ENCODE measurements at places on chromosomes 12 and 14. TPM values are rescaled to one million over a fixed set of nuclear protein-coding genes. Genes with fewer than 3 reads are reported as not detected.

BEST3 gene
- total RNA-seq = not detected

SLC38A4 gene
- 0.33 TPM for total RNA-seq

DNA sequence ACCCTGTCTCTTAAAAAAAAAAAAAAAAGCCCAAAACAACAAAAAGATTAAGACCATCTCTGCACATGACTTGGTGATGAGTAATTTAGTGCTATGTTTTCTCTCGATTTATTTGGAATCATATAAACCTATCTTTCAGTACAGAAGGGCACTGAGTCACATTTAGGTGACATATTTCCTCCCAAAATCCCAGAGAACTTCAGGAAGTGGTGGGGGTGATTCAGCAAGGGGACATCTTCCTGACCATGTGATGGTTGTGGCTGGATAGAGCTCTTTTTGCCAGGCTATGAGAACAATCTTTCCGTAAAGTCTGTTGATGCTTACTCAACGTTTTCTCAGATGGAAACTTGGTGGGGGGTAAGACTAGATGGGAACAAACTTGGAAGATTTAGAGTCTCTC lies 50.0 kb downstream of the PPFIBP1 start:
- H3K4me3 ChIP-seq = no peak overlapping the region
- H3K4me1 ChIP-seq = no peaks in the 10 kb centered on the region
- no peaks in the 10 kb centered on the region for H3K36me3 ChIP-seq
- no peaks in the 10 kb centered on the region for H3K27me3 ChIP-seq
- no peak overlapping the region for H3K27ac ChIP-seq
- DNase-seq = no peak

GRCh38 chr14:92619671-92620456 lies 106.3 kb downstream of the RIN3 start:
- no peaks in the 10 kb centered on the region for H3K36me3 ChIP-seq
- H3K4me3 ChIP-seq = no peak overlapping the region
- no peaks in the 10 kb centered on the region for H3K27me3 ChIP-seq
- H3K4me1 ChIP-seq = no peaks in the 10 kb centered on the region
- H3K27ac ChIP-seq = peak overlapping the region; percentile 65

TC2N gene
- 166 TPM for total RNA-seq

DNA sequence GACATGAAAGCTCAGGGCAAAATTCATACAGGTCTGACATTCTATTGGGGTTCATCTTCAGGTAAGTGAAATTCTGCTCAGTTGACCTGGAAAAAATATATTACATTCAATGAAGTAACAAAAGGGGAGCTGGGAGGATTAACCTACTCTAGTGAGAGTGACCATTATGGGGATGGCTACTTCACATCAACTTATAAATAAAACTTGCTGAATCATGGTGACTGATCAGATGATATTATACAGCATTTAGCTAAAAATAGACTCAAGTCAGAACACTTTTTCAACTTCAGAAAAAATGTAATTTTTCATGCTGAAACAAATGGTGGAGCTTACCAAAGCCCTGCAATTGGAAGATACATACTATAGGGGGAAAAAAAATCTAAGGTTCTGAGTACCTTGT lies 800.2 kb downstream of the FSCB start:
- H3K4me3 ChIP-seq = no peak overlapping the region
- H3K4me1 ChIP-seq = no peaks in the 10 kb centered on the region
- H3K36me3 ChIP-seq = no peaks in the 10 kb centered on the region
- no peak for DNase-seq

SPX gene
- total RNA-seq = 84.3 TPM

TOMM20L gene
- not detected for total RNA-seq

DIP2B gene
- 26.6 TPM for total RNA-seq

GRCh38 chr12:103517161-103517560 lies 21.4 kb upstream of the C12orf42 start:
- no peak for DNase-seq
- no peak overlapping the region for H3K27ac ChIP-seq
- H3K27me3 ChIP-seq = no peaks in the 10 kb centered on the region
- no peaks in the 10 kb centered on the region for H3K36me3 ChIP-seq

- H3K27me3 ChIP-seq = no peaks in the 10 kb centered on the region
- no peak overlapping the region for H3K27ac ChIP-seq
- no peak overlapping the region for H3K4me3 ChIP-seq
Measured at GRCh38 chr12:2032506-2032905, 20.3 kb upstream of the CACNA1C start.

CFAP54 gene
- 0.48 TPM for total RNA-seq

DNA sequence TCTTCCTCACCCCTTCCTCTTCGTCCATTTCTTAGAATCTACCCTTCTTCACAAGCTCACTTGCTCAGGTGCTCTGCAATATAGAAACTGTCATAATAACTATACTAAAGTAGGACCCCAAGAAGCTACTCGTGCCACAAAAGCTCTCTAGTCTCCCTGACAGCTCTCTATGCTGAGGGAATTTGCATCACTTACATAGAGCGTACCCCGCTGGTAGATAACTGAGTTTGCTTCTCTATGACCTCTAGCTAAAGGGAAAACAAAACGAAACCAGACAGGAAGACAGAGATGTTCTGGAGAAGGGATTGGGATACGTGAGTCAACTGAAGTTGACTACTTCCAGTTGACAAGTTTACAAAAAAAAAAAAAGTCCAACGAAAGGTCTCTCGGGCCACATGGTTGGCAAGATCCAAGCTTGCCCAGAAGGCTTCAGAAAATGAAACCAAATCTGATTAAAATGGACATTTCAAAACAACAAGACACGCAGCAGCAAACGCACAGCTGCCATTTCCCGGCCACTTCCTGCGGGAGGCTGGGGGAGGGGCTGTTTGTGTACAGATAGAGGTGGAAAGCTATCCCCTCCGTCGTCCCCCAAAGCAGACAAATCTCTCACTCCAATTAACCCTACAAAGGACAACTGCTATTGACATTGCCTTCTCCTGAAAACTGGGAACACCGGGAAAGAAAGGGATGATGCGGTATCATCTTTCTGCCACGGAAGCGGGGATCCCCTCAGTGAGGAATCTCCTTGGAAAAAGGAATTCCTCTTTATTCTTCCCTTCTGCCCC lies 1.3 kb downstream of the BAZ2A start:
- DNase-seq = no peak
- H3K4me3 ChIP-seq = peak overlapping the region; percentile 100
- H3K36me3 ChIP-seq = no peaks in the 10 kb centered on the region
- H3K27ac ChIP-seq = peak overlapping the region; percentile 97
- no peaks in the 10 kb centered on the region for H3K27me3 ChIP-seq

KIF5A gene
- total RNA-seq = 1.2 TPM

- no peaks in the 10 kb centered on the region for H3K4me1 ChIP-seq
- no peak overlapping the region for H3K4me3 ChIP-seq
- no peak overlapping the region for H3K27ac ChIP-seq
- H3K27me3 ChIP-seq = no peaks in the 10 kb centered on the region
- no peaks in the 10 kb centered on the region for H3K36me3 ChIP-seq
Measured at GRCh38 chr12:1728824-1729223, 38.0 kb downstream of the ADIPOR2 start.

DNA sequence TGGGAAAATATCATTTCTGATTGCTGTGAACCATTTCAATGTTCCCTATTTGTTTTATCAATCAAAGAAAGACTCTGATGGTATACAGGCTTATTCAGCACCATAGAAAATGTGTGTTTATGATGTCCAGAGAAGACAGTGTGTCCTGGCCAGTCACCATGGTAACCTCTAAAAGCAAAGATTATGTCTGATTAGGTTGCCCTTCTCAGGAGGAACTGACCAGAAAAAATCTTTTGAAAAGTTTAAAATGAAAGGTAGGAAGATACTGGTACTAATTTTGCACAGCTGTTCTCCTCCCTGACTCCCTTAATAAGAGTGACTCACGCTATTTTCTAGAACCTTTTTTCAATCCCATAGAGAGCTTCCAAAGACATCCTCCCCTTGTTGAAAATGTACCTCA lies 391.8 kb upstream of the DCN start:
- H3K4me1 ChIP-seq = no peaks in the 10 kb centered on the region
- no peaks in the 10 kb centered on the region for H3K36me3 ChIP-seq
- H3K27ac ChIP-seq = peak overlapping the region; percentile 8
- H3K4me3 ChIP-seq = peak overlapping the region; percentile 28
- DNase-seq = no peak

DNA sequence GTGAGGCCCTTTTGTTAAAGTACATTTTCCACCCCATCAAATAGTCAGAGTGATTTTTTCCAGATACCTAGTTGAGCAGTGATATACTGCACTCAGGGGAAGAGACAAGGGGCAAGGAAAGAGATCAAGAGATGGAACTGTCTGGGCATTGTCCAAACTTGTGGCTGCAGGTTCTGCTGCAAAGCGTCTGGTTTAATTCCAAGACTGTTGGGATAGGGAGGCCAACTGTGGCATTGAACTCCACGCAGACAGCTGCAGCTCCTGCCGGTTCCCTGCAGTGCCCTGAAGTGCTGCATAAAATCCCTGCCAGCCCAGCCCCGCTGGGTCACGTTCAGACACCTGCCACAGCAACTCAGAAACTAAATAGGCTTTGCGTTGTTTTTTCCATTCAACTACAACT lies 30.5 kb downstream of the RPH3A start:
- DNase-seq = no peak
- H3K27me3 ChIP-seq = no peaks in the 10 kb centered on the region
- H3K36me3 ChIP-seq = no peaks in the 10 kb centered on the region
- no peak overlapping the region for H3K27ac ChIP-seq

GRCh38 chr14:51849097-51849496 lies 11.3 kb upstream of the GNG2 start:
- H3K4me1 ChIP-seq = no peaks in the 10 kb centered on the region
- no peak overlapping the region for H3K4me3 ChIP-seq
- no peak for DNase-seq
- no peak overlapping the region for H3K27ac ChIP-seq
- H3K36me3 ChIP-seq = no peaks in the 10 kb centered on the region
- no peaks in the 10 kb centered on the region for H3K27me3 ChIP-seq

DNA sequence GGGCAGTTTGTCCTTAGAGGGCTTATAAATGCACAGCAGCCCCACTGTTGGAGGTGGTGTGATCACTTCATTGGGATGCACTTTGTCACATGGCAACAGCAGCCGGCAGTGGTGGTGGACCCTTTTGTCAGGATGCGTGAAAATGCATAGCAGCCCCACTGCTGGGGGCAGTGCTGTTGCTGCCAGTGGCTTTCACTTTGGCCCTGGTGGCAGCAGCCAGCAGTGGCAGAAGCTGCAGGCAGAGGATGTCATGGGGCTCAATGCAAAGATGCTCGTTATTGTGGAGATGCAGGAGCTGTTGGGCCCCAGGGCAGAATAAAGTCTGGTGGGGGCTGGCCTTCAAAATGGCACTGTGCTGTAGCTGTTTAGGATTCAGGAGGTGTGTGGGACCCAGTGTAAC lies 173.0 kb upstream of the DAAM1 start:
- DNase-seq = no peak
- H3K4me1 ChIP-seq = no peaks in the 10 kb centered on the region
- H3K27me3 ChIP-seq = no peaks in the 10 kb centered on the region
- no peak overlapping the region for H3K4me3 ChIP-seq
- no peak overlapping the region for H3K27ac ChIP-seq

ERO1A gene
- total RNA-seq = 43.6 TPM

GRCh38 chr14:99537399-99537798 lies 56.2 kb downstream of the CCNK start:
- no peaks in the 10 kb centered on the region for H3K27me3 ChIP-seq
- no peak overlapping the region for H3K27ac ChIP-seq
- no peak overlapping the region for H3K4me3 ChIP-seq
- no peak for DNase-seq

GRCh38 chr14:61139006-61139599 lies 142.0 kb downstream of the TMEM30B start:
- DNase-seq = no peak
- H3K36me3 ChIP-seq = no peaks in the 10 kb centered on the region
- H3K4me3 ChIP-seq = no peak overlapping the region
- no peaks in the 10 kb centered on the region for H3K4me1 ChIP-seq

DNA sequence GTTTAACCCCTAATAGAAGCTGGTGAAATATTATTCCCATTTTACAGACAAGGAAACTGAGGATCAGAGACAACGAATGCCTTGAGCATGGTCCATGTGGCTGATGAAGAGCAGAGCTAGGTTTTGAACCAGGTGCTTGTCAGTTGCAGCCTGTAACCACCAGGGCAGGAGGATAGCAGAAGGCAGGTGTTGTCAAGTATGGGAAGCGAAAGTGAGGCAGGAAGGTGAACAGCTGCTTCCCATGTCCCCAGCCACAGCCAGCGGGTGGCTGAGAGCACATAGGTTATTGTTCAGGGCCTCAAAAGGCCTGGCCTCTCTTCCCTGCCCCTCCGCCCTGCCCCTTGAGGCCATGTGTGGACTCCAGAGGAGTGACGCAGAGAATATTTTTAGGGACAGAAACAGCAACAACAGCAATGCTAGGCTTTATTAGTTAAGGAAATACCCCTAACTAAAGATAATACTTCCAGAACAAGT lies 39.6 kb downstream of the IQSEC3 start:
- no peak for DNase-seq
- no peaks in the 10 kb centered on the region for H3K4me1 ChIP-seq
- H3K27ac ChIP-seq = peak overlapping the region; percentile 77
- no peak overlapping the region for H3K4me3 ChIP-seq
- no peaks in the 10 kb centered on the region for H3K27me3 ChIP-seq

MAGOHB gene
- 17.4 TPM for total RNA-seq

DNA sequence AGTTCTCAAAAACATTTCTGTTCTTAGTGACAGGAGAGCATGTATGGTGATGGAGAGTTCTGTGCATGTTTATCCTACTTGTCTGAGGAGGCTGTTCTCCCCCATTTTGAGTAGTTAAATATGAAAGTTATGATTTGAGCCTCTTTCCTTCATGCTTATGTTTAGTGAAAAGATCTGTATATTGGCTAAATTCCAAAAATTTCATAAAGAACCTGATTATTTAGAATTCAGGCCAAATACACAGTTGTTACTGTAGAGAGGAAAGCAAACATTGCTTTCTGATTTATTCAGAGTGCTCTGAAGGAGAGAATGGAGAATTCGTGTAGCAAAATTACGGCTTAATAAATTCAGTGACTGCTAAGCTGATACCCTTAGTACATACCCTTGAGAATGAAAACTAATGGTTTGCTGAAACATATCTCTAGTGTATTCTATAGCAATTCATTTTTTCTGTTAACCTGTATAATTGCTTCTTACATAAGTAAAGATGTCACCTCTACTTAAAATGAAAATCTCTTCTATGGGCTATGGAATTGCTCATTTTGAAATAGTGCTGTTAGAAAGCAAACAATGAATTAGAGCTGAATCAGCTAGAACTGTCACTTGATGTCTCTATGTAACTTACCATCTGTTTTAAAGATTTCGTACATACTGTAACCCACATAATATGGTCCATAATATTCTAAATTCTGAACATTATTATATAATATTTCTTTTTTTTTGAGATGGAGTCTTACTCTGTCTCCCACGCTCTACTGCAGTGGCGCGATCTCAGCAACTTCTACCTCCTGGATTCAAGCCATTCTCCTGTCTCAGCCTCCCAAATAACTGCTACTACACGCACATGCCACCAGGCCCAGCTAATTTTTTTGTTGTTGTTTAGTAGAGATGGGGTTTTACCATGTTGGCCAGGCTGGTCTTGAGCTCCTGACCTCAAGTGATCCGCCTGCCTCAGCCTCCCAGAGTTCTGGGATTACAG lies 417.0 kb upstream of the RGS6 start:
- no peak for DNase-seq
- H3K27ac ChIP-seq = no peak overlapping the region
- H3K4me3 ChIP-seq = no peak overlapping the region
- H3K36me3 ChIP-seq = no peaks in the 10 kb centered on the region
- H3K27me3 ChIP-seq = no peaks in the 10 kb centered on the region

Data from breast epithelium (tissue), 4 donors.